ENCODE measurements at places on chromosomes 2 and 18.

- no peak for DNase-seq
Measured at GRCh38 chr2:136175466-136175865, 57.5 kb upstream of the CXCR4 start.

DNA sequence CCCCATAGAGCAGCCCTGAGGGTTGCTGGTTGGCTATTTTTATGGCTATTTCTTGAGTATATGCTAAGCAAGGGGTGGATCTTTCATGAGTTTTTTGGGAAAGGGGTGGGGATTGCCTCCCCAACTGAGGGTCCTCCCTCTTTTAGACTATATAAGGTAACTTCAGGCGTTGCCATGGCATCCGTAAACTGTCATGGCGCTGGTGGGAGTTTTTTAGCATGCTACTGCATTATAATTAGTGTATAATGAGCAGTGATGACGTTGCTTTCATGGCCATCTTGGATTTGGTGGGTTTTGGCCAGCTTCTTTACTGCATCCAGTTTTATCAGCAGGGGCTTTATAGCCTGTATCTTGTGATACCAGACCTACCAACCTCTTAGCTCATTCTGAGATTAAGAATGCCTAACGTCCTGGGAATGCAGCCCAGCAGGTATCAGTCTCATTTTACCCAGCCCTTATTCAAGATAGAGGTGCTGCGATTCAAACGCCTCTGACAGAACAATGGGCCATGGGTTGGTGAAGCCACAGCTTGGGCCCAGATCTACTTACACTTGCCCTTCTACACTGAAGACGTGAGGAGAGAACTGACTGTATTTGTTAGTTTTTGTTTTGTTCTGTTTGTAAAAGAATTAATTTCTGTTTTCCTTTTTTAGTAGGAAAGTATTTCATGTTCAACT, 53.8 kb upstream of the TMEM163 start:
- DNase-seq = no peak

- peak; percentile 78 for DNase-seq
Measured at GRCh38 chr2:17646081-17646554, 105.6 kb downstream of the VSNL1 start.

DNA sequence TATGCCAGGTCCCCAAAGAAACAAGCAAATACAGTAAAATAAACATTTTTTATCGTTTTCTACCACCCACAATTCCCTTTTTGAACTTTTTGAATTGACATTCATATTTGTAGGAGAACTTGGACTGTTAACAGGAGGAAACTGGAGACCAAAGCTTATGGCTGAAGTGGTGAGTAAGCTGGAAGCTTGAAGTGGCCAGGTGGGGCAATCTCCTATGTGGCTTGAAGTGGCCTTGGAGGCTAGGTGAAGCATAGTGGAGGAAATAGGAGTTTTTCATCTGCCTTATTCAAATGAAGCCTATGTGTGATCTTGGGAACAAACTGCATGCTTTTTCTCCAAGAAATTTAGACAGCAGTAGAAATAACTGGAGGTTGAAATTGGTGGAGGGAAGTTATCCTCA, 962.9 kb upstream of the FANCL start:
- DNase-seq = no peak

- DNase-seq = no peak
Measured at GRCh38 chr2:106159866-106160785, 34.0 kb downstream of the UXS1 start.

- peak; percentile 91 for DNase-seq
Measured at GRCh38 chr2:238864207-238865014, 16.5 kb downstream of the TWIST2 start.

DNA sequence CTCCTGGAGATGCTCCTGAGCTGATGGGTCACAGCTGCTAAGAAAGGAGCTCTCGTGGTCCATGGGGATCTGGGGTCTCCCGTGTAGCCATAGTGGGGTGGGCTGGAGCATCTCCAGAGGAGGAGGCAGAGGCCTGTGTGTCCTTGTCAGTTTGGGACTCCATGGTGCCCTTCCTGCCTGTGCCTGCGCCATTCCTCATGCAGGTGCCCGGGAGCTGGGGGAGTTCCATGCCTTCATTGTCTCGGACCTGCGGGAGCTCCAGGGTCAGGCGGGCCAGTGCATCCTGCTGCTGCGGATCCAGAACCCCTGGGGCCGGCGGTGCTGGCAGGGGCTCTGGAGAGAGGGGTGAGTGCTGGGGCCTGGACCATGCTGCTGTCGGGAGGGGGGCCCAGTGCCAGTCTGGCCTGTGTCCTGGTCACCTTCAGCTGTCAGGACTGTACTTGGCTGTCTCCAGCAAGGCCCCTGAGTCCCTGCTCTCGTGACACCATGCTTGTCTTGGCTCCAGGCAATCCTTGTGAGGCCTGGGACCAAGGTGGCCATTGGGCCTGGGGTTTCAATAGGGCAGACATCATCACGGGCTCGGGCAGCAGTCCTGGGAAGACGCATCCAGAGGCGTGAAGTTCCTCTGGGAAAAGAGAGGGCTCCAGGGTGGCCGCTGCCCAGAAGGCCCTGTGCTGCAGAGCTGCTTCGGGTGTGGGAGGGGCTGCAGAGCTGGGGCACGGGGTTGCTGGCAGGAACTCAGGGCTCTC, 7.3 kb downstream of the CAPN10 start:
- DNase-seq = no peak

- no peak for DNase-seq
Measured at GRCh38 chr18:75472906-75473305, 45.4 kb upstream of the SMIM21 start.

- DNase-seq = no peak
Measured at GRCh38 chr2:229543176-229543873, 171.0 kb downstream of the DNER start.

GRCh38 chr18:55786651-55787272, 198.8 kb upstream of the TCF4 start:
- DNase-seq = peak; percentile 12

GRCh38 chr18:44909191-44909719, 228.6 kb downstream of the SETBP1 start:
- DNase-seq = no peak

- DNase-seq = no peak
Measured at GRCh38 chr2:152038441-152038958, 60.3 kb downstream of the CACNB4 start.

DNA sequence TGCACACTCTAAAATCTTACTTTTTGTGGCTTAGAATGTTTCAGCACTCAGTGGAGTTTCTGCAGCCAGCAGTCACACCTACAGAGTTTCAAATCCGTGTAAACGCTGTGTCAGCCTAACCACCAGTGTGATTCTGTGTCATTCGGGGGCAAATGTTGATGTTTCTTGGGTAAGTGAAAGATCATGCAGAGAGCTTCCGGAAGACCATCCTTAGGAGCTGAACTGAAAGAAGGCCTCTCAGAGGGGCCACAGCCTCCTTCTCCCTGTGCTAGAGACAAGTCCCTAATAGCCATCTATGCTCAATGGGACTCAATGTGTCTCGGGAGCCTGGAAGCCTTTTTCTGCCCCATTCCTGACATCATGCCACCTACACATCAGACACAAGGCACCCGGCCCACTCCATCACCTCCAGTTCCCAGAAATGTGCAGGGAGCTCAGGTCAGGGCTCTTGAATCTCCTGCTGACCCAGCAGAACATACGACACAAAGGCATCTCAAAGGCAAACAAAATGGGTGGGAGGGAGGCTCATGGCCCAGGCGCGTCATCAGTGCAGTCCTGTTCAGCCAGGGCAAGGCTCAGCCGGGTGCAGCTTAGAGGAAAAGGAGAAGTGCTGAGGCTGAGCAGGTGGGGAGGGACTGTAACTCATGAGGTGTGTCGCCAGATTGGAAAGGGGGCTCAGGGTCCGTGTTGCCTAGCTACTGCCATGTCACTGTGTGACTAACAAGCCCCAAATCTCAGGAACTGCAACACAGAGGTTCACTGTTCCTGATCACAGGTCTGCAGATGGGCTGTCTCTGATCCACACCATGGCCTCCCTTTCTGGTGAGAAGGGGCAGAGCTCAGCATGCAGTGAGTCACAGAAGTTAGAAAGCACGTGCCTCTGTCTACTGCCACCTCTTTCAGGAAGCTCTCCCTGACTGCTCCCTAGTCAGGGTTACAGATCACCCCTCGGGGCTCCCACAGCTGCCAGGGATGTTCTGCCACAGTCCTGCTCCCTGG, 82.0 kb downstream of the SMAD7 start:
- DNase-seq = peak; percentile 36

GRCh38 chr18:50675043-50675442, 115.2 kb downstream of the MAPK4 start:
- DNase-seq = no peak

- peak; percentile 80 for DNase-seq
Measured at GRCh38 chr2:126657636-126658318, 1.8 kb downstream of the GYPC start.

DNA sequence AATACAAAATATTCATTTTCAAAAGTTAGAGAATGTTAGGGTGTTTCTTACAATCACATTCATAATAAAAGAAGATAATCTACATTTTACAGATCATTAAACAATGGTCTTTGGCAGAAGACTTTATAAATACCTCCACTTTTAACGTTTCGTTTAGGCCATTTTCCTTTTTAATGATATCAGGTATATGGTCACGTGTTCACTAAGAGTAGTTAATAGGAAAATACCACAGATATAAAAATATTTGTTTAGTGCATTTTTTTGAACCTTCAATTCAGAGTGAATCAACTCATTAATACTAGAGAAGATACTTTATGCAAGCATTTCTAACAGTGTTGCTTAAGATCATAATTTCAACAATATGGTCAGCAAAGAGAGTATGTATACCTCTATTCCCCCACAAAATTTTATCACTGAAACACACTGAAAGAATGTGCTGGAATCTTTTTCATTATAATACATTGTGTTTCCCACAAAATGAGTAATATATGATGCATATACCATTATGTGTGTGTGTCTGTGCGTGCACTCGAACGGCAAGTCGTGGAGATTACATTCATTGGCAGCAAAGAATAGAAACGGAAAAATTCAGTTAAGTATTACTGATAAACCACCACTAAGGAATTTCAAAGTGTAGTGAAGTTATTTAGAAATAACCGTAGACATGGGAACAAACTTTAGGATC, 319.9 kb upstream of the THUMPD2 start:
- DNase-seq = no peak

DNA sequence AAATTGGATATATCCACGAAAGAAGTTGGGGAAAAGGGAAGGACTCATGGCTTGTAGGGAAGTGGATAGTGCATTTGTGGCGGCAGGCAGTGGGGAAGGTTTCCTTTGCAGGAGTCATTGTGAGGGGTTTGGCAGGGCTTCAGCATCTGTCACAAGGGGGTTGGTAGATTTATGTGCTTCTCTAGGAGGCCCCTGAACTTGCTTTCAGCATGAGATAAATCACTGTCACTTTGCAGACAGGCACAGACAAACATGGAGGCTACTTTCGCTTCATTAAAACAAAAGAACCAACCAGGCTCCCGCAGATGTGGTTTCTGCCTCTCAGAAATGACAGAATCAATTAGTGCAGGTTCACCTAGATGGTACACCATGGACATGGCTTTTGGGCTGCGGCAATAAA, 340.7 kb downstream of the TGIF1 start:
- DNase-seq = peak; percentile 33

GRCh38 chr2:238911376-238912227, 63.7 kb downstream of the TWIST2 start:
- DNase-seq = no peak

DNA sequence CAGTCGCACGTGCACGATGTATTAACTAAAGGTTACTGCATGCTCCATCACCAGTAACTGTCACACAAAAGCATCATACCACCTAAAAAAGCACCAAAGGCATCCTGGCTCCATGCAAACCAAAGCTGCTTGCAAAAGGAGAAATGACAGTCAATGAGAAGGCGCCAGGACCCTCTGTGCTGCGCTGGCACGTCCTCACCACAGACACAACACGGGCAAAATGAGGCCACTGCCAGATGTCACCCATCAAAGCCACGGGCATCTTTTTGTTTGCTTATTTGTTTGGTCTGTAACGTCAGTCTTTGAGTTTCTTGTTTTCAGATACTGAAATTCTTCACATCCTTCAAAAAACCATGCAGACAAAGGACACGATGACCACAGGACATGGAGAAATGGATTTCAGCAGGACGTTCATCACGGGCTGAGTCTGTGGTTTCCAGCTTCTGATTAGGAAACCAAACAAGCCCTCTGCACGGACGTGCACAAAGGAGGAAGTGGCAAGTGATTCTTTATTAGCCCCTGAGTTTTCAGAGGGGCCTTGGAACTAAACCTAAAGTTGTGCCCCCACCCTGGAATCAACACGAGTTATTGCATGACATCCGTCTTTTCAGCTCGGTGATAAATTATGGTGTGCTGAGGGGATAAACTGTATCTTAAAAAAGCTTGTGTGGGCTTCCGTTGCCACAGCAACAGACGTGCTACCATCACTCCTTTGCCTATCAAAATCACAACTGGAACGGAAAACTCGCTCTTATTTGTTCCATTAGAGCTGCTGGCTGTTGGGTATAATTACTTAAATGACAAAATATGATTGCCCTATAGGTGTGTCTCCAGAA, 181.8 kb downstream of the EIPR1 start:
- DNase-seq = no peak

DNA sequence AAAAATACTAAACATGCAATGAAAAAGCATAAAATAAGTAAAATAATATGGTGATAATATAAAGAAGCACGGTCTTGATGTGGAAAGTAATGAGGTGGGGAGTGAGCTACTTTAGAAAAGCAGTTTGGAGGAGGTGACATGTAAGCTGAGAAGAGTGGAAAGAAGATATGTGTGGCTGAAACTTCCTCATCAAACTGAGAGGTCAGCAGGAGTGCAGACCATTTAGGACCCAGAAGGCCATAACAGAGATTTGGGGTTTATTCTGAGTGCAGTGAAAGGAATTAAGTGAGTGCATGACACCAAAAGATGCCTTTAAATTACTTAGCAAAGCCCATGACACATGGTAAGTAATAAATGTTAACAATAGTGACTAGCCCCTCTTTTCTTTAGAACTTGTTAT, 24.4 kb upstream of the TMEM182 start:
- DNase-seq = no peak
